ENCODE measurements at places on chromosomes 1 and 21.

DNA sequence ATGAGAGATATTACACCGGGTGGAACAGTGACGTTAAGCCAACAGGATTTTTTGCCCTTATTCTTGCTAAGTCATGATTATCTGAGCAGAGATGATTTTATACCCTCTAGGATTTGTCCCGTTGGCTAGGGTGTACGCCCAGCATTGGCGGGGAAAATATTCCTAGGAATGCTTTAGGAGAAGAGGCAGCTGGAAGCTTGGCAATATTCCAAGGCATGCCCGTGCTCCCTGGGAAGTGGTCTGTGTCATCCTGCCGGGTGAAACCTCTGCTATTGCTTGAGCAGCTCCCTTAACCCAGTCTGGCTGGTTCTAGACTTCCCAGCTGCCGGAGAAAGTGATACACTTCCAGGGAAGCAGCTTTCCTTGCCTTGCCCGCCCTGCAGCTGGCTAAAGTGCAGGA lies 16.2 kb downstream of the CHRNB2 start:
- DNase-seq: no peak

DNA sequence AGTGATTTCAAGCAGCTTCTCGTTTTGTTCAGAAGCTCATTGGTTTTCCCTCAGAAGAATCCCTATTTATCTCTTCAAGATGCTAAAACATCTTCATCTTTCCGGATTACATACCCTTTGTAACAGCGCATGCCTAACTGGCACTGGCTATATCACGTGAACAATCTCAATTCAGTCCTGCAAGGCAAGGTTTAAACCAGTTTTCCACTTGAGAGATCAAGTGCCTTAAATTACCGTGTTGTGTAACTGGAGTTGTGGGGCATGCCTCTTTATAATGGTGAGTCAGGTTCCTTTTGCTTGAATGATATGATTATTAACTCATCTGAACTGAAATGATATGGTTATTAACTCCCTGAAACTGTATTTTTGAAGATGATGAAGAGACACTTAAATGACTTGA lies 11.0 kb upstream of the ZFP69B start:
- DNase-seq: no peak

DNA sequence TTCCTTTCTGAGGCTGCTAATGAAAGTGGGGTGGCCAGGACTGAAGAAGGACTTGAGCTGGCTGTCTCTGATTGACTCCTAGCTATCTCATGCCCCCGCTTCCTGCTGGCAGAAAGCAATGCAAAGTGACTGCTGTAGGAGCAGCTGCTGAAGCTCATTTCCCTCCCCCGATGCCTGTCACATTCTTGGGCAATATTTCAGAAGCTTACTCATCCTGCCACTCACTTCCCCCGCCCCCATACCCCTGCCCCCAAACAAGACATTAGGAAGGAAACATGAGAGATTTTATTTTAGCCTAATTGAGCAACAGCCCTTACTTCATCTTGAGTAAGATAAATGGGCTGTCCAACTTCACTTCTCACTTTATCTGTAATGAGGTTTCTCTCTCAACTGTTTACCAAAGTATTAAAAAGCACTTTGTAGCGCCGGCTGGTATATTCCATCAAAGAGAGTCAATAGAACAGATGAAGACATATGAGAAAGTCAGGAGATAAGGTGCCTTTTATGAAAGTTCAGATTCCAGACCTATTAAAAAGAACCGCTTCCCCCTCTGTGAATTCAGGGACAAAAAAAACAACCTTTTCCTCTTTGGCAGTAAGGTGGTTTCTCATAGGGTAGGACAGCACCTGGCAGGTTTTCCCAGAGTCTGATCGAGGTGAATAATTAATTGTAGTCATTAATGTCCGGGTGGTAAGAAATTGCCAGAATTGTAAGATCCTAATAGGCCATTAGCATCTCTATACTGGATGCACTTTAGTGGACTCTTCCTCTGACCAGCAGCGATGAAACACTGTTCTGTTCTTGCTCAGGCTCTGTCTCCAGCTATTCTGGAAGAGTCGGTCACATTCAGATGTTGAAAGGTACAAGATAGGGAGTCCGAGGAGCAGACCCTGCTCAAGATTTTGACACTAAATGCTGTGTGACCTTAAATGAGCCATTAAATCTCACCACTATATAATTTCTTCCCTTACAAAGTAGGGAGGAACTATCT lies 70.2 kb downstream of the SH3GLB1 start:
- DNase-seq: peak; percentile 91

DNA sequence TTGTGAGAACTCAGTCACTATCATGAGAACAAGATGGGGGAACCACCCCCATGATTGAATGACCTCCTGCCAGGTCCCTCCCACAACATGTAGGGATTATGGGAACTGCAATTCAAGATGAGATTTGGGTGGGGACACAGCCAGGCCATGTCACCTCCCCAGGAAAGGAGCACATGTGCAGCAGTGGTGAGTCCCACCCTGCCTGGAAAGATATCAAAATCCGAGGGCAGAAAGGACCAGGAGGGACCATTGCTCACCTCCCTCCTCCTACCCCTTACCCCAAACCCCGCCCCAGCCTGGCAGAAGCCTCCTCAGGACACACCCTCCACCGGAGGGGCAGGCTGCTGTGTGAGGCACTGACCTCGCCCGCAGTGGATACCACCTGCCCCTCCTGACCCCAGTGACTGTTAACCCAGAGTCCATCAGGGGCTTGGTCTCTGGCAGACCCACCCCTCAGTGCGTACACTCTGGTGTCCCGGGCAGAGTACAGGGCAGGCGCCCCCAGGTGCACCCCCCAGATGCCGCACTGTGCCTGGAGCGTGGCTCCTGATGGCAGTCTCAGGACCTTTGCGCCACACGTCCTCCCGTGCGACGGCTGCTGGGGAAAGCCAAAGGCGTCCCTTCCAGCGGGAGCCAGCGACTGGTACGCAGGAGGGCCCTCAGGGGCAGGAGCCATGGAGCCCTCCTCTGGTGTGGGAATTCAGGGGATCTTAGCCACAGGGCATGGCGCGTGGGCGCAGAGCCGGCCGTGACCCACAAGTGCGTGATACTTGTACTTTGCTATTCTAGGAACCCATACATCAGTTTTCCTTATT lies 20.9 kb downstream of the PDXK start:
- no peak for DNase-seq

GRCh38 chr1:16164213-16165072 lies 8.6 kb upstream of the EPHA2 start:
- peak; percentile 97 for DNase-seq

All from ELR (cell line).